Stimulated activated CD4-positive, alpha-beta T cell treated with anti-CD3 and anti-CD28 coated beads, Interleukin-4, amount 100 ng/mL, for 4 hours (primary cell): ENCODE measurements at places on chromosomes 3 and 15.

- DNase-seq = no peak
Measured at GRCh38 chr3:73538486-73538885, 86.3 kb downstream of the PDZRN3 start.

DNA sequence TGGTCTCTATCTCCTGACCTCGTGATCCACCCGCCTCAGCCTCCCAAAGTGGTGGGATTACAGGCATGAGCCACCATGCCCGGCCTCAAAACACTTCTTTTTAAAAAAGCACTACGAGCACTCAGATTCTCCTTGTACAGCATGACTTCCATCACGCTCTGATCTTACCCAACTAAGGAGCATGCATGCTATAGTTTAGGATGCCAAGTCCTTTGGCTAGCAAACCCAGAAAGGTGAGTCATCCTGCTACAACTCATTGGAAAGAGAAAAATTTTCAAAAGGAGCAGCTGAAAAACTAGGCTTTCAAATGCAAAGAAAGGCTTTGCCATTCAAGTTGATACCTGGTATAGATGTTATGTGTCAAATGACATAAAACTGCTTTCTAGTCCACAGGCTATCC is 70.3 kb upstream of the PRICKLE2 start:
- no peak for DNase-seq

GRCh38 chr3:126649556-126650092 is 5.3 kb downstream of the TXNRD3 start:
- no peak for DNase-seq

GRCh38 chr3:44065311-44066094 is 176.2 kb upstream of the TOPAZ1 start:
- no peak for DNase-seq

- DNase-seq = no peak
Measured at GRCh38 chr15:49718846-49719245, 98.0 kb downstream of the DTWD1 start.

DNA sequence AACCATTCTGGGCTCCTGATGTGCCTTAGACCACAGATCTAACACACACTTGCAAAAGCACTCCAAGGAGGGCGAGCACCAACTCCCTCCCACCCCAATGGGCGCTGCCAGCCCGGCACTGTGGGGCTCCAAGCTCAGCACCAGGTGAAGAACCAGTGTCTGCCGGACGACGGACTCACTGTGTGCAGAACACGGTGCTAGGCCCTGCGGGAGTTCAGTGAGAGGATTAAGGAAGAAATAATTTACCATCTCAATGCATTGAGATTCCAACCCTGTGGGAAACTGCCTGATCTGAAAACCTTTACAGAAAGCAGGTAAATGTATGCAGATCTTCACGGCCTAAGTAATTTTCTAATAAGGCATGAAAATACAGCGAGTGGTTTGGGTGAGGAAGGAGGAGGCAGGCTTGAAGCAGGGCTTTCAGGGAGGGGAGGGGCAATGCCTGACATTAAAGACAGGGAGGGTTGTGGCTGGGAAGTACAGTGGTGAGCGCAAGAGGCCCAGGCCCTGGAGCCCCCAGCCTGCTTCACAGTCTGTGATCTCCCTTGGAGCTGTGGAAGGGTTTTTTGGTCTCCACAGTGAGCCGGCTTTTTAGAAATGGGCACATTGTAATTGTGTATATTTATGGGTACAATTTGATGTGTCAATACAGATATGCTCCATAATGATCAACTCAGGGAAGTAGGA is 35.6 kb upstream of the CHRNB4 start:
- no peak for DNase-seq

DNA sequence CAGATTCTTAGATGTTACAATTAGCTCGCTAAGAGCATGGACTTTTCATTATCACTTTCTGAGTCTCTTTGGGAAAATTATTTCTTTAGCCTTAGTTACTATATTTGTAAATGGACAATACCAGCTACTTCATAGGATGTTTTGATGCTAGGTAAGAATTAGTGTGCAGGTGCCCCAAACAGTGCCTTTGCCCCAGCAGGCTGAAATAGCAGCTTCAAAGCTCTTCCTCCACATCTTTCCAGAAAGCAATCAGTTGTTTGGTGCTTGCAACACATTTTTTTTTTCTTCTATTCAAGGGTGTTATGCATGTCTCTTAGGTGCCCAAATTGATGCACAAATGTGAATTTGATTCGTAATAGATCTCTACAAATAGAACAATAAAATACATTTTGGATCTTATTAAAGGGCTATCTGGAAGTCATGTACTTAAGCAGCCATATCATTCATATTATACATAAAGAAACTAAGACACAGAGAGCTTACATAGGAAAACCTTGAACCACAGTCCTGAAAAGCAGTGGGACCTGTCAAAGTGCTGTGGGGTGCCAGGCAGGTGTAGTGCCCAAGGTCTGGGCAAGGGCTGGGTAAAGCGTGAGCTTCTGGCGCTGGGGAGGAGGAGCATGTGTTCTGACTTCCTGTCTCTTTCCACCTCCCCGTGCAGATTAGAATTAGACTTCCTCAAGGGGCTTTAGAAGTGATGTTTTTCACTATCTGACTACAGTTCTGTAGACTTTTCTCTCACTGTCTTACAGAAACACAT is 62.9 kb downstream of the FNDC3B start:
- DNase-seq = peak; percentile 9

DNA sequence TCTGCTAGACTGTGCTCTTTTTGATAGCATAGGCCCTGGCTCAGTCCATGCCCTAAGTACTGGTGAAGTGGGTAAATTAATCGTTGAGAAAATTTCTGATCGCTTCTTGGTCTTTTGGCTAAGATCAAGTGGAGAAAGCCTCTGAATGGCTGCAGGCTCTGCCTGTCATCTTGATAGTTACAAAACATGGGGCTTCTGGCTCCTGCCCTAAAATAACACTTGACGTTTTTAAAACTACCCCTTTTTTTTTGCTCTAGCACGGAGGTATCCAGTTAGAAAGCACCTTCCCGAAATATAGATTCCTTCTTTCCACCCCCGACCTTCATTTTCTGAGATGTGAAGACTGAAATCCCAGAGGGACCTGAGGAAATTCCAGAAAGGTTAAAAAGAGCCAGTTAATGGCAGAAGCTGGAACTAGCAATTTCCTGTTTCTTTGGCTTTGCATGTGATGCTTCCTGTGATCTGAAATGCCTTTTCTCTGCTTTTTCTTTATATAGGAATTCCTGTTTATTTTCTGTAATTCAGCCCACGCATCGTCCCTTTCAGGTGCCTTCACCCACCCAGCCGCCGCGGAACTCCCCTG is 799 bp upstream of the C2CD4B start:
- no peak for DNase-seq

- no peak for DNase-seq
Measured at GRCh38 chr3:68703066-68703465, 229.3 kb downstream of the TAFA4 start.
